ENCODE measurements at places on chromosomes 2 and 18.

DNA sequence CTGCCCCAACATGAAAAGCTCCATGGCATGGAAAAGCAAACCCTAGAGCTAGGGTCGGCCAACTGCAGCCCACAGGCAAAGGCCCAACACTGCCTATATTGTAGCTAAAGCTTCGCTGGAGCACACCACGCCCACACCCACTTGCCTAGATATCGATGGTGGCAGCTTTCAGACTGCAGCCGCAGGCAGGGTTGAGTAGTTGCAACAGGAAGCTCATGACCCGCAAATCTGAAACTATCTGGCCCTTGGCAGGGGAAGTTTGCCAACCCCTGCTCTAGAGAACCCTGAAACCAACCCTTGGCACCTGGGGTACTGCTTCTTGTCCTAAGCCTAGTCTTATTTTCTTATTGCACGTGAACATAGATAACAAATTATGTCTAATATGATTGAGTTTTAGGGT lies 250.0 kb downstream of the SOX11 start:
- DNase-seq = no peak

DNA sequence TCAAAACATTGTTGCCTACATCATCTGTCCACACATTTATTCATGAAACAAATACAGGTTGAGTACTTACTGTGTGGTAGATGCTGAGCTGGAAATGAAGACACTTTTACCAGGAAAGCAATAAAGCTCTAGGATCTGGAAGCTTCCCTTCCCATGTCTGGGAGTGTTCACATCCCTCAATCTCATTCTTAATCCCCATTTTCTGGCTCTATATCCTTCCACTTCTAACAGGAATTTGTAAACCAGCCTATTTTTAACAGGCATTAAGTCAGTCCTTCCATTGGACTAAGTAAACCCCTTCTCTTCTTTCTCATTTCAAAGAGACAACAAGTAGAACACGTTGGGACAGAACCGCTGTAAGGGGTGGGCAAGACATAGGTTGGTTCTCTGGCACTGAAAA lies 589.5 kb downstream of the ARHGAP15 start:
- no peak for DNase-seq

- DNase-seq = no peak
Measured at GRCh38 chr18:77145364-77145901, 12.8 kb upstream of the MBP start.

- no peak for DNase-seq
Measured at GRCh38 chr2:14678761-14679160, 46.2 kb downstream of the LRATD1 start.

DNA sequence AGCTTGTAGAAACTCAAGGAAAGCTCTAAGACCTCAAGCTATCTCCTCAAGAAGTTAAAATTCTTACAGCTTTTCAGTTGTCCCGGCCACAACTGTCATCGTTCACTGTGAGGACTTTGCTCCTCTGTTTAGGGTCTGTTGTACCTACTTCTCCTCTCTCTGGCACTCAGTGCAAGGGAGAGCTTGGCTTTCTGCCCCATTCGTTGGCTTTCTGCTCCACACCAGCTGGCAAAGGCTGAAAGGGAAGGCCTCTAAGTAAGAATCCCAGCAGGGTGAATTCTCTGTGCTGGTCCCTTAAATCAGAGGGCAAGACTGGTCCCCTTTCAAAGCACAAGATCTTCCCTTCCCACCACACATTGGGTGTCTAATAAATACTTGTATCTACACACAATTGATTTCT lies 17.3 kb downstream of the ZBTB7C start:
- DNase-seq = no peak

DNA sequence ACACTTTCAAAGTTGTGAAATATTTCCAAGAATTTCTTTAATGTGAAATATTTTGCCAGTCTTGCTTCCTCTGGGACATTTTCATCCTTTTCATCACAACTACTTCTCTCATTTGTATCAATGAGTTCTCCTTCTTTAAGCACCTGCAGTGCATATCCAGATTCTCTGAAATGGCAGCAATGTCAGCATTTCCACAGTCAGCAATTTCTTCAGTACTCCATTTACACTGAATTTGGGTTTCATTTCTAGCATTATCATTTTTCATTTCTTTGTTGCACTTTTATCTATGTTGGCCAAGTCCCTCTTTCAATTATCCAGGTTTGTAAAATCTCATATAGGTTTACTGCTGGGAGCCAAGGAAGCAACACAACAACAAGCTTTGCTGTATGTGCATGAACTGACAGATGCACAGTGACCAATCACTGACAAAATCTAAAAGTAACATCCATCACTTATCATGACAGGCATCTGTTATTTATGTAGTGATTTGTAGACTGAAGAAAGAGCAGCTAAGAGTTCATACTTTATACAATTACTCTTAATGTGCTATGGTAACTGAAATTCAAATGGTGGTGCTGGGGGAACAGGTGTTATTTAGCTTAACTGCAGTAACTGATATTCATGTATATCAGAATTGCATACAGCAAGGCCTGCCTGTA lies 43.9 kb downstream of the SS18 start:
- no peak for DNase-seq

GRCh38 chr18:813172-814071 lies 1.4 kb upstream of the YES1 start:
- DNase-seq = no peak

GRCh38 chr2:40138314-40138713 lies 313.6 kb downstream of the SLC8A1 start:
- DNase-seq = no peak

DNA sequence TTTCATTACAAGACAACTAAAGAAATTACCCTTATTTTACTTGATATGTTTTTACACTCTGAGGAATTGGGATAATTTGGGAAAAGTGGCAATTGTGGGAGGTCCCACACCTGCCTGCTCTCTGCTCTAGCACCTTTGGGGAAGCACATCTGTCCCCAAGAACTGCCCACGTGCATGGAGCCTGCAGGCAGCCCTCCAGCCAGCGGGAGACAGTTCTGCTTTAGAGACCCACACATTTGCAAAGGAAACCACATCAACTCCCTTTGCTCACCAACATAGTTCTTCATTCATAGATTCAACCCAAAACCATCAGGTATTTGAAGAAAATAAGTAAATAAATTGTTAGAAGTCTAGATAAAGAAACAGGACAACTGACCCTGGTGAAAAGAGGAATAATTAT lies 239.9 kb upstream of the ID2 start:
- DNase-seq = no peak

DNA sequence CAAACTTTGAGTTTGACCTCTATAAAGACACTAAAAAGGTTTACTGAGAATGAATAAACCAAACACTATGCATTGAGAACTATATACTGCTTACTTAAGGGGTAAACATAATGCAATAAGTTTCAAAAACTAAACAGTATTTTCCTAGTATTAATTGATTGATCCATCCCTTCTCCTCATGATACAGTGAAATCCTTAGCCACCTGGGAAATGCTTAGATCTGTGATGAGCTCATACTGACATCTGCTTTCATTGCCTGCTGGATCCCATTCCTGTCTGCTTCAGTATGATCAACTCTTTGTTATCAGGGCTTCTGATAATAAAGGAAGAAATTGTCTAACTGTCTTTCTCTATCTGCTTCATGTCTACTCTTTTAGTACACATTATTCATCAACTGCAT lies 74.9 kb upstream of the UBE2E3 start:
- DNase-seq = no peak

DNA sequence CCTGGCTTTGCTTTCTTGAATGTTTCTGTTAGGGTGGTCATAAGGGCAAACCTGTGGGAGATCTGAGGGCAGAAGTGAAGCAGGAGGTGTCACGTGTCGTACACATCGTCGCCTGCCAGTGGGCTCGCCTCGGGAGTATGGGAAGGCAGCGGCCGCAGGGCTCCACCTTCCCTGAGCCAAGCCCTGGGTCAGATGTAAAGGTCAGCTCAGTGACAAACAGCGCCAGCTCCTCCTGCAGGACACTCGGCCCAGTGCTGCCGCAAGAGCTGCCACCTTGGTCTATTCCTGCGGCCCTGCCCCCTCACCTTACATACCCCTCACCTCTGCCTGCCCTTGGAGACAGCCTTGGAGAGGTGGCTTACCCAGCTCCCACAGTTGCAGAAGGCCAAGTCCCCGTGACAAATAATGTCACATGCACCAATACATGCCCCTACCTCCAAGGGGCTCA lies 64.2 kb downstream of the PSMG2 start:
- no peak for DNase-seq

DNA sequence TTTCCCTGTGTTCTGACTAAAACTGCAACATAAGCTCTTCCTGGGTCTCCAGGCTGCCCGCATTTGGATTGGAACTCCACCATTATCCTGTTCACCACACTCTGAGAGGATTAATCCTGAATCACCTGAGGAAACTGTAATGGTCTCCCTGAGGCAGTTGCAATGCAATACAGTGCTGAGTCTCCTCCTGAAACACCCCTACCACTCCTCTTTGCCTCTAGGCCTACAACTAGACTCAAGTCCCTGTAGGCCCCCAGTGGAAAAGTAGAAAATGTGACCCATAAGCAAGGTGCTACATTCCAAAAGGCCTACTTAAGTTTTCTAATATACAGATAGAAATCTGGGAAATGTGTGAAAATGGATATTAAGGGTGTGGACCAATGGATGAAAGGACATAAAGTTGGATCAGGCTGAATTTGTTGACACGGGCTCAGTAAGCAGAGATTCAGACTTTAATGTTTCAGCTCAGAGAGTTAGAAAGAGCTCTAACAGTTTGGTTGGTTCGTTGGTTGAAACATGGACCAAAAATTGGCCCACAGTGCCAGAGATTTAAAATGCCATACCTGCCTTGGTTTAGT lies 222.3 kb upstream of the ZC3H15 start:
- no peak for DNase-seq

GRCh38 chr2:25115902-25116301 lies 52.5 kb downstream of the POMC start:
- peak; percentile 62 for DNase-seq

DNA sequence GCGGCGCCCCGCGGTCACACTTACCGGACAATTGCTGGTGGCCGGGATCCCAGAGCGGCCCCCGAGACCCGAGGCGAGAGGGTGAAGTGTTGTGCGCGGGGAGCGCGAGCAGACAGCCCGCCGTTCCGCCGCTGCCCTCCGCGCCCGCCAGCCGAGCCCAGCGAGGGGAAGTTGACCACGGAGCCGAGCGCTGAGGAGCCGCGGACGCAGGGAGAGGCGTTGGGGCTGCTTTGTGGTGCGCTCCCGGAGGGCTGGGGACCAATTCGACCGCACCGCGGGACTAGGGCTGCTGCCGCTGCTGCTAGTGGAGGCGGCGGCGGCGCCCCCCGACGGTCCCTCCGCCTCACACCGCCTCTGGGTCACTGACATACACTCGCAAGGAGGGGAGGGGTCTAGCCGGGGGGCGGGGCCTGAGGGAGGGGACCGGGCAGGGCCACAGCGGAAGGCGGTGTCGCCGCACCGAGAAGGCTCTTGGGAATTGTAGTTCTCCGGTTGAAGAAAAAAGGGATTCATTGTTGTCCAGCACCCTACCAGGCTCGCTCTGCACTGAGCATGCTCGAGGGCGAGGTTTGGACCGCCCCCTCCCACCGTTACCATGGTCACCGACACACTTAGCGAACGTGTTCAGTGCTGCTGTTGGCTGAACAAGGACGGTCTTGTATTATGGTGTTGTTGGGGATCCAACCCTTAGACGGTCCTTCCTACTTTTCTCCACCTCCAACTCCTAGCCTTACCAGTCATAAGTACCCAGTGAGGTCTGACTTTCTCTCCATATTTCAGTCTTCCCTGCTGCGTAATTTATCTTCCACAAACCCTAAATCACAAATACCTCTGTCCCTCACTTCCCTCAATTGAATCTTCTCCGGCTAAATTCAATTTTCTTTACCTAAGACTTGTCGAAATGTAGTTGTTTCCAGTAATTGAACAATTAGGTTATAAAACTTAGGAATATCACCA lies at the start of gene PELI1:
TSS of gene PELI1 (minus strand) at position 364 of the 957 bp plus-strand sequence. CDS start 36,110 bp downstream, outside the sequence.
- peak; percentile 96 for DNase-seq

DNA sequence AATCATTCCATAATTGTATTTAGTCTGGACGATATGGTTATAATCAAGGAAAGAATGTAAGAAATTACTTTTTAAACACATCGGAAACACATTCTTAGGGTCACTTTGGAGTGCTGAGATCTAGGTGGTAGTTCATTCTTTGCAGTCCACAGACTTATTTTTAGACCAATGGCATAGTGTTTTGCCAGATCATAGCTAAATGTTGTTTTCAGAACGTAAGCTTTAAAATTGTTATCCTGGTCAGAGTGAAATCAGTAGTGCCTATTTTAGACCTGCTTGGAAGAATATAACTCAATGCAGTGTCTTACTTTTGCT lies 4.3 kb downstream of the MYL12A start:
- DNase-seq = peak; percentile 86

GRCh38 chr2:181170256-181170655 lies 189.9 kb downstream of the UBE2E3 start:
- DNase-seq = no peak

DNA sequence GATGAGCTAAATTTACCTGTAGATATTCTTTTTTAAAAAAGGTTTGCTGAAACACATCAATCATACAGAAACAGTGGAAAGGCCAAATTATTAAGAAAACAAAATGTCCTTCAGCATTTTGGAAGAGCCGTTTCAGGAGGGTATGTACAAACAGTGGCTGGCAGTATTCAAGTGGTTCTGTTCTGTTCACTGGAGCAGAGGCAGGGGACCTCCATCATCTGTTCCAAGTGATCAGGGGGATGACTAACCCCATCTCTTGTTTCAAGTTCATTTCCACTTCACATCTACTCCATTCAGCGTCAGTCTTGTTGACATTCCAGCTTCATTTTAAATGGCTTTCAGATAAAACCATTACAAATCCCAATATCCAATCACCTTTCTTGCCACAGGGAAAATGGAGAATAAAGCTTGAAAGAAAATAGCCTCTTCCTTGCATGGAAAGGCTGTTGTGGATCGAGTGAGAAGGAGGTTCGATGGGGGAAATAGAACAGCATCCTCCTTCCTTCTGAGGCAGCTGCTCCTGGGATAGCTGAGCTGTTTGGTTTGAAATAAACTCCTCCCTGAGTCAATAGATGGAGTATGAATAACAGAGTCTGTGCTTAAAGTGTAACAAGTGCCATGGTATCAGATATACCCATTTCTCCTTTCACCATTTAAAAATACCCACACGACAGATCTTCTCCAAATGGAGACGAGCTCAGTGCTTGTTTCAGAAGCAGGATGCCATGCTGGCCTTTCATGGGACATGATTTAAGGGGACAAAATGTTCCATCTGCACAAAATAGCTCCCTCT lies 63.7 kb upstream of the OTOF start:
- DNase-seq = no peak

- DNase-seq = no peak
Measured at GRCh38 chr2:8408560-8409460, 273.0 kb upstream of the ID2 start.

GRCh38 chr2:239882331-239882732 lies 142.8 kb downstream of the NDUFA10 start:
- peak; percentile 17 for DNase-seq

DNA sequence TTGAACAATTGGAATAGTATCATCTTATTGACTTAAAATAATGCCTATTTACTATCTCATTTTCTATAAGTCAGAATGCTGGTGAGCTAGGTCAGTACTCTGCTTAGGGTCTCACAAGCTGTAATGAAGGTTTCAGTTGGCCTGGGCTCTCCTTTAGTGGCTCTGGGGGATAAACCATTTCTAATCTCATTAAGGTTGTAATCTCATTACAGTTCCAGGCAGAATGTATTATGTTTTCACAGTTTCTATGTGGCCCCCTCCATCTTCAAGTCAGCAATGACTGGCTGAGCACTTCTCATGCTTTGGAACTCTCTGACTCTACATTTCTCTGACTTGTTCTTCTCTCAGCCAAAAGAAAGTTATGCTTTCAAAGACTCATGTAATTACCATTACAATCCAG lies 163.1 kb downstream of the CCDC178 start:
- DNase-seq = no peak

GRCh38 chr2:71938108-71938507 lies 209.6 kb downstream of the CYP26B1 start:
- no peak for DNase-seq

Data from fibroblast of skin of back (primary cell).